NCI-H1436 treated with DMSO at 0.1 percent for 48 hours (cell line): ENCODE measurements at places on chromosomes 12 and 14.

DNA sequence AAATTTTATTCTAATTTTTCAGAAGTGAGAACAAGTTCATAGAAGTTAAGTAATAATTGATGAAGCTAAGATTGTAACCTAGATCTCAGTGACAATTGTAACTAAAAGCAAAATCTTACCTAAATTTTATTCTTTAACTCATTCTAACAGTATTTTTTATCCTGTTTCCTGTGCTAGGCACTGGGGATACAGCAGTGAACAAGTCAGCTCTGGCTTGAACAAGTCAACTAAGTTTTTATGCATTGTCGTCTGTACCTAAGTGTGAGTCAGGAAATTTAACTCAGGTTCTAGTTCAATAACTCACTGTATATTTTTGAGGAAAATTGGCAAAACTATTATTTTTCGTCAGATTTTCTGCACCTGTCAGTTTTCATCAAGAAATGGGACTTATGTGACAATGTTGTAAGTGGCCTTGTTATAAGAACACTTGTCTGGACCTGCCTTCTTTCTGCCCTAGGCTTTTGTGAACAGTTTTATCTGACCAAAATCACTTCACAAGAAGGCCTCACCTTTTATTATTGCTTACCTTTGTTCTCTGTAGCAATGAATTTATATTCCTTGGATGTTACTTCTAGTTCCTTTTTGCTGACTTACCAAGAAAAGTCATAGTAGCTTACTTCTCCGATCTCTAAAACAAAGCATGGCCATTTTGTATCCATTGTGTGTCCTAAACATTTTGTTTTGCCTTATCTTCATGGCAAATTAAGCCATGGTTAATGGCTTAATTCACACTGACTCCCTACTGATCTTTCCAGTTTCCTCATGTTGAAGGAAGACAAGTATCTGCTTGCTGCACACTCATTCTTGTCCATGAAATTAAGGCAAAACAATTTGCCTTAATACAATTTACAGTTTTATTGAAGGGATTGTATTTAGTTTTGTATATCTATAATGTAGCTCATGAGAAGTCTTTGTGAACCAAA, 2.7 kb downstream of the TMTC3 start:
- no peak for DNase-seq

DNA sequence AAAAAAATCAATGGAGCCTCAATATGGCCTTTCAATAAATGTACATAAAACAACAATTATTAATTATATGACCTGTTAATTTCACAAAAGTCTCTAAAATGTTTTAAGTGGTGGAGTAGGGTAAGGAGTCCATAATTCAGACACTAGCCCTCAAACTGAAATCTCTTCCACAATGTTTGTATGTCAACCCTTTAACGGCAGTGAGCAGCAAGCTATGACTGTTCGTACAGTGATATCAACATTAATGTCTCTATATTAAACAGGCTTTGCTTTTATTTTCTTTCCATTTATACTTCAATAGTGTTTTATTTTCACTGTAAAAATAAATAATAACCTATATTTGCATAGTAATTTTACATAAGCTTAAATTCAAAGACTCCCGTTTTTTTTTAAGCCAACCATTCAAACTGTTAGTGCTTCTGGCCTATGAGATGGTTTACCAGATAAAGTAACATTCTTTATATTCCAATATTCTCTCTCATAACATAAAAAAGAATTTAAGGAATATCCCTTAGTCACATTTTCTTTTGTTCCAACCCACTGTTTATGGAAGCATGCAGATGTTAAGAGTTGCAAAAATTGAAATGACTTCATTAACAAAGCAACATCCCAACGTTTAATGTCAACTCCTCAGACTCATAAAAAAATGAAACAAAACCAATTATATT, 2.3 kb downstream of the CDK17 start:
- no peak for DNase-seq

DNA sequence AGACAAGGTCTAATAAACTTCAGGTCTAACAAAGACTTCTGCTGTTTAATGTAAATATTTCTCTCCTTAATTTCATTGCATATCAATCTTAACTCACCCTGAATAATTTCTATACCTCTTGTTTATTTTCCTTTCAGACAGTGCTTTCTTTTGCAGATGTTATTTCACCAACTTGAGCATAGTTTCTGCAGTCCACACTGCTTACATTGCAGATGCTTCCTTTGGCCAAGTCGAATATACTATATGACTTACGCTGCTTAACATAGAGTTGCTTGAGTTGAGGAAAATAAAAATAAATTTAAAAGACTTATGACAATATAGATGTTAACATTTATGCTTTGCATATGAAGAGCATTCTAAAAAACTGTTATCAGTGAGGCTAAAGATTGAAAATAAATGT, 217.7 kb downstream of the PTPRO start:
- DNase-seq, result no peak

DNA sequence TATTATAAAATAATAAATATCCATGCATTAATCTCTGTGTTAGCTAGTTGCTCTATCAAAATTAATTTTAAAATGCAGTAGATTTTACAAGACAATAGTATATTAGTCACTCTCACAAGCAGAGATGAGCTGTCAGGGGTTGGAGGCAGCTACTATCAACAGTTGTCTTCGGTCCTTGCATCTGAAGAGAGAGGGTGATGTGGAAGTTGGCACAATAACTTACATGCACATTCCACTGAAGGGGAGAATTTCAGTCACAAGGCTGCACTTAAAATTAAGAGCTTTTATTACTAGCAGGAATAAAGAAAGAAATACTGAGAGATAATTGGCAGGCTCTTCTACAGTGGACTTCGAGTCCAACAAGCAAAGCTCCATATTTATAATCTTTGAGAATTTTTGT, 166.9 kb upstream of the DCN start:
- no peak for DNase-seq

DNA sequence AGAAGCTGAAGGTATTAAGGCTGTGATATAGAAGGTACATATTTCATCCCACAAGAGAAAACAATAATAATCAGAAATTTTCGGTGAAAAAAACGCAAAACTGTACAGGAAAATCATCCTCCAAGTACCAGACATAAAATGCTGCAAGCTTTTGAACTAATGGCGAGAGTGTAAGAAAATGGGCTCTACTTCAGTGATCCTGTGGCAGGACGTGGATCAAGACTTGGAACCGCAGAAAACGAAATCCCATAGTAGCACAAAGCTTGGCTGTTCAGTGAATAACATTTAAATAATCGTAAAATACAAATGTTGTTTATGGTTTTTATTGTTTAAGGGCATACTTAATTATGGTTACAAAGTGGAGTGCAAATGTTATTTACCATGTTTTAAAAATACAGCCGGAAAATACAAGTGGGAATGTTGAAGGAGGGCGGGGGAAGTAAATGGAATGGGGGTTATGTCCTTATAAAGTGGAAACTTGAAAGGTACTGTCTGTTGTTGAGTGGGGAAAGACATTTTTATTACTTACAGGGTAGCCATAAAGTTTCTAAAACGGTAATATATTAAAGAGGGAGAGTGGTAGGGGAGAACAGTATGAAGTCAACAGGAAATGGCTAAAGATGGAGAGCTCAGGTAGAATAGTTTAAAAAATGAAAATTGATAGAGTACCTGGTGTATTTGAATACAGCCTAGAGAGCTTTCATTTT, 1.1 kb downstream of the SMIM10L1 start:
- no peak for DNase-seq

DNA sequence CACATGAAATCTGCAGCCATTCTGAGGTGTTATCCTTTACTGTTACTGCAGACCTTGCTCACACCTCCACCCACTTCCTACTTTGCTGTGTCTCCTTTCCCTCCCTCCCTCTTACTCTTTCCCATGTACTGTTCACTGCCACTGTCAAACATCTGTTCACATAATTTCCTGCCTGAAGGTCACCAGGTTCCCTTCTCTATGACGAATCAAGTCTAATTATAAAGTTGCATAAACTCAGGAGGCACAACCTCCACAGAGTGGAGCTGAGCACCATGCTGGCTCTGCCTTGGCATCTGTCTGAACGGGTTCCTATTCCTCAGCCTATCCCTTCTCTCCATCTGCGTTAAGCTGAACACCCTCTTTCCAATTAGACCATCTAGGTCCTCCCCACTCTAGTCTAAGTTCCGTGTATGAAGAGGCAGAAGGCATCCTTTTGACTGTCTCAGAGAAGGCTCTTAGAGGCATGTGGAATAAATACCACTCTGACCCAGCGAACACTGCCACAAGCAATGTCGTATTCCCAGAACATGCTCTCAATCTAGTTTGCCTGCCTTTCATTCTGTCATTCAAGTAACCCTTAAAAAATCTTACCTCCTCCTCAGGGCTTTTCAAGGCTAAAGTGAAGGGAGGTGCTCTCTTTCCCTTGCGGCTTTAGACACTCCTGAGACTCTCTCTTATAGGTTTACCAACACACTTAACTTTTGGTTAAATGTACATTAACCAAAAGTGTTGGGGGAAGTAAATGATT, 48.7 kb downstream of the ACADS start:
- DNase-seq, result no peak

DNA sequence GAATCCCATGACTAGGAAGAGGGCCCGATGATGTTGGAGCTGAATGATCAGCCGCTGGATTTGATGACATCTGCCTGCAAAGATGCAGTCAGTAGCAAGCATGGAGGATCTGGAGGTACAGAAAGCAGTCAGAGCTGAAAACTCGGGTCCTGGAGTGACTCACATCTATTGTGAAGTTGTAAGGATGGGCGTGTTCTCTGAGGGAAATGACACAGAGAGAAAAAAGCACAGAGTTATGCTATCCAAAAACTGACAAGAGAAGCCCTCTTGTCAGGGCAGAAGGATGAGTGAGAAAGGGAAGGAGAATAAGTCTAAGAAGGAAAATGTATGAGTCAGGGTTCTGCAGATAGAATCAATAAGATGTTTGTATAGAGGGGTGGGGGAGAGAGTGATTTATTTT, 380.4 kb upstream of the CCDC196 start:
- no peak for DNase-seq

GRCh38 chr12:92462527-92462926, 240.3 kb upstream of the PLEKHG7 start:
- DNase-seq, result no peak

- no peak for DNase-seq
Measured at GRCh38 chr14:51612449-51612848, 39.3 kb upstream of the FRMD6 start.

DNA sequence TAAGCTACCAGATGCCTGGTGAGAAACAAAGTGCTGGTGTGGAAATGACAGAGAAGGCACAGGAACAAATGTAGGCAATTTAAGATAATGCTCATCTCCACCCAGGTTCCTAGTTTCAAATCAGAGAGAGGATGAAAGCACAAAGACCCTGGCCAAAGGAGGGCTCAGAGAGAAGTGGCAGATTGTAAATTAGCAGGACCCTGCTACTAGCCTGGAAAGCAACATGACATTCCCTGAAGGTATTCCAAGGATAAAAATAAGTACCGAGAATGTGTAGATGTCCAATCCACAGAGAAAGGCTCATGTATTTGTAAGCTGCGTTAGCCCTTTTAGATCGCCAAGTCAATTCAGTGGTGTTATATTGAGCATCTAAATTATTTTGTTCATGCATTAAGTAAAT, 324.0 kb downstream of the TMEM117 start:
- DNase-seq, result no peak

GRCh38 chr14:72416892-72417291, 477.0 kb downstream of the DPF3 start:
- no peak for DNase-seq

DNA sequence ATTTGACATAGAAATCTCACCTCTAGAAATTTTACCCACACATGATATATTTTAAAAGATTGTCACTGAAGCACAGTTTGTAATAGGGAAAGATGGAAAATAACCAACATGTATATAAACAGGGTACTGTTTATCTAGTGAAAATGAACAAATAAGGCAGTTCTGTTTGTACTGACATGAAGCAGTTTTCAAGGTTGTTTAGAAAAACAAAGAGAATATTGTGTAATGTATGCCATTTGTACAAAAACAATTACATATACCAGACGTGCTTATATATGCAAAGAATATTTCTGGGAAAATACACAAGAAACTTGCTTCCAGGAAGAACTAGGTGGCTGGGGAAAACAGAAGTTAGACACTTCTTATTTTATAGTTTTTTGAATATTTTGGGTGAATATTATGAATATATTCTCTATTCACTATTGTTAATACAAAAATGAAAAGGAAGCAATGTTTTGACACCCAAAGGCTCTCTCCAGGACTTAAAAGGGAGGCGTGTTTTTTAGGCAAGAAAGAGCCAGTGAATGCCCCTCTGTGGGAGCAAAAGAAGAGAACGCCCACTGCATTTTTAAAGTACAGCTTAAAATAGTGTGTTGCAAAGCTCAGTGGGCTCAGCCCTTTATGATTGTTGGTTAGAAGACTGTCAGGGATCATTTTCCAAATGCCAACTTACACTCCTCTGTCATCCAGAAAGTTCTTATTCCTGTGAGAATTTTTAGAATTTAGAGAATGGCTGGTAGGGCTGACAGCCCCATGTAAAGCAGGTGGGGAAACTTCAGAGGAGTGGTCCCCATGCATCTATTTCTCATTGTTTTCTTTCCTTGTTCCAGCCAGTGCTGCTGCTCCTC, 59.6 kb upstream of the FERMT2 start:
- DNase-seq, result no peak

DNA sequence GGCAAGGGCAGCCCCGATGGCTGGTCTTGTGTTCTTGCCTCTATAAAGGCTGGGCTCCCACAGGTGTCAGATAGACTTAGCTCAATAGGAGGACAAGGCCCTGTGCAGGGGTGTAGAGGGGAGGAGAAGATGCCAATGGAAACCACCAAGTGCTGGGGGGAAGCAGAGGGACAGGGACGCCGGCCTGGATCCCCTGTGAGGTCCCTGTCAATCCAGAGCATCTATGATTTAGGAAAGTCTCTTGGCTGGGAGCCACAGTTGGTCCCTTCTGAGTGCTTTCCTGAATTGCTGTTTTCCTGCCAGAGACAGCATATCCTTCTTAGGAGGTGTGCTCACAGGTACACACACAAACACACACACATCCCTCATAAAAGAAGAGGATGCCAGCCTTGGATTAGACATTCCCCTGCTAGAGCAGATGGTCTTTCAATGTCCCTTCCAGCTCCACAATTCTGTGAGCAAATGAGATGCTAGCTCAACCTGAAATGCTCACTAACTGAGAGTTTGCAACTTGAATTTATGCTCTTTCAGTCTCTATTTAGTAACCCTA, 62.7 kb downstream of the TTC7B start:
- no peak for DNase-seq

DNA sequence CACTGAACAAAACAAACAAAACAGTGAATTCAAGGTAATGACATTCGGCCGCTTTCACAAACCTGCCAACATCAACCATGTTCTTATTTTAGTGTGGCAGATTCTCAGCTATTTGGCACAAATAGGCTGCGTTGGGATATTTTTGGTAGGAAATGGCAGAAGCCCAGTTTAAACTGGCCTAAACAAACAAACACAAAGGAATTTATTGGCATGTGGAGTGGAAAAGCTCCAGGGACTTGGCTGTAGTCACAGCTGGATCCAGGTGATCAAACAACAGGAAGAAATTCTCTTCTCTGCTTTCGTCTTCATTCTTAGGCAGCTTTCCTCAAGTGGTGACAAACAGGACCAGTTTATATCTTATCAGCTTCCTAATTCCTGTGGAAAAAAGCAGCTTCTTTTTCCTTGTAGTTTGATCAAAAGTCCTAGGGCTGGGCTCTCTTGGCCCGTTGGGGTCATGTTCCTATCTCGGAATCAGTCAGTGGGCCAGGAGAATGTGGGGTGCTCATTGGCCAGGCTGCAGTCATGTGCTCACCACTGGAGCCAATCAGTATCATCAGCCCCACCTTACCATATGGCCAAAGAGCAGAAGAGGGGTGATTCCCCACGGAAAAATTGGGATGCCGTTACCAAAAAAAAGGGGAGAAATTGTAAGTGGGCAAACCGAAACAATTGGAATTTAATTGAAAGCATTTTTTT, 22.6 kb downstream of the C12orf75 start:
- DNase-seq, result no peak
